ENCODE measurements at places on chromosomes 4 and X.

- no peak for DNase-seq
These were observed 1477.7 kb upstream of the IGFBP7 start for GRCh38 chr4:58587856-58588255.

DNA sequence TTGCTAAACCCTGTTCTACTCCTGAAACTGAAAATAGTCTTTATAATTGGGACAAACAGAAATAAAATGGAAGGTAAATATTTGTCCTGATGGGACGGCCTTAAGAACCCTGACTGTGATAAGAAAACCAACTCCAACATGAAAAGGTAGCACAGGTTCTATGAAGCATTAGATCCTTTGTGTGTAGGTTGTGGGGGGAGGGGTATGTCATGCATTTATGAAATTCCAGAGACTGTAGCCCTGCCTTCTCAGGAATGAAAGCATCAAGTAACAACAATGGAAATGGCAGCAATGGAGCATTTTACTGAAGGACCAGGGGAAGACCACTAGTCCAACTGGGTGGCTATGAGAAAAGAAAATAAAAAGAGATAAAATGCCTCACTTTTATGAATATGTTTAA, 23.9 kb downstream of the CXXC4 start:
- no peak for DNase-seq

- no peak for DNase-seq
These were observed 15.7 kb downstream of the FAM184B start for GRCh38 chr4:17765514-17766286.

DNA sequence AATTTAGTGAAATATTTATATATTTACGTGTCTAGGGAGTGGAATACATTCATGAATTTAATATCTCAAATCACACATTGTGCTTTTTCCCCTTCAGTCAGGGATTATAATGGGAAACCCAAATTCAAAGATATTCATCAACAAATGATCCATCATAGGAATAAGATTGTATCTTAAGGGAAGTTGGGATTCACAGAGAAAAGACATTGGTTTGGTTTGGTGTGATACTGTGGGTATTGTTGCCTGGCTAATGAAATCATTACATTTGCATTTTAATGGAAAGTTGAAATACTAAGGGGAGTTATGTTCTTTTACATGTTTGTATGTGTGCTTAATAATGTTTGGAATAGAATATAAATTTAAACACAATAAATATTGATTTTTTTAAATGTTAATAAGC, 1.7 kb downstream of the TET2 start:
- DNase-seq = no peak

DNA sequence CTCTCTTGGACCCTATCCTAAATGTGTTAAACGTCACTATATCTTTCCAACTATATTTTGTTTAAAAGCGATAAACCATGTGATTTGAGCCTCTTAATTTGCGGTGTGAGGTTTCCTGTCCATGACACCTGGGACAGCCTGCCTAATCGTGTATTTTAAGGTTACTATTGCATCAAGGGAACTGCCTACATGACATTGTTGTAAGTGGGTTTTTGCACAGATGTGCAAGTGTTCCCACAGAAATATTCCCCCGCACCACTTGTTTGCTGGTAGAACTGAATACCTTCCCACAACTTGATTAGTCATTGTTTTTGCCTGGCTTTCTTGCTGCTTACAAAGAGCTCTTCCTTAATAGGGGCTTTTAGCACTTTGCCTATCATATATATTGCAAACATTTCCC, 5.1 kb upstream of the FAM184B start:
- no peak for DNase-seq

DNA sequence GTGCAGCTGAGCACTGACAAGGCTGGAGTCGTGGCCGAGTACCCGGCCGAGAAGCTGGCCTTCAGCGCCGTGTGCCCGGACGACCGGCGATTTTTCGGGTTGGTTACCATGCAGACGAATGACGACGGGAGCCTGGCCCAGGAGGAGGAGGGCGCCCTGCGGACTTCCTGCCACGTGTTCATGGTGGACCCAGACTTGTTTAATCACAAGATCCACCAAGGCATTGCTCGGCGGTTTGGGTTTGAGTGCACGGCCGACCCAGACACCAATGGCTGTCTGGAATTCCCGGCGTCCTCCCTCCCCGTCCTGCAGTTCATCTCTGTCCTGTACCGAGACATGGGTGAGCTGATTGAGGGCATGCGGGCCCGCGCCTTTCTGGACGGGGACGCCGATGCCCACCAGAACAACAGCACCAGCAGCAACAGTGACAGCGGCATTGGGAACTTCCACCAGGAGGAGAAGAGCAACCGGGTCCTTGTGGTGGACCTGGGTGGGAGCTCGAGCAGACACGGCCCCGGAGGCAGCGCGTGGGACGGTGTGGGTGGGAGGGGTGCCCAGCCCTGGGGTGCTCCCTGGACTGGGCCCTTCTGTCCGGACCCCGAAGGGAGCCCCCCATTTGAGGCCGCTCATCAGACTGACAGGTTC, 24.3 kb downstream of the RGS12 start:
- DNase-seq = no peak

DNA sequence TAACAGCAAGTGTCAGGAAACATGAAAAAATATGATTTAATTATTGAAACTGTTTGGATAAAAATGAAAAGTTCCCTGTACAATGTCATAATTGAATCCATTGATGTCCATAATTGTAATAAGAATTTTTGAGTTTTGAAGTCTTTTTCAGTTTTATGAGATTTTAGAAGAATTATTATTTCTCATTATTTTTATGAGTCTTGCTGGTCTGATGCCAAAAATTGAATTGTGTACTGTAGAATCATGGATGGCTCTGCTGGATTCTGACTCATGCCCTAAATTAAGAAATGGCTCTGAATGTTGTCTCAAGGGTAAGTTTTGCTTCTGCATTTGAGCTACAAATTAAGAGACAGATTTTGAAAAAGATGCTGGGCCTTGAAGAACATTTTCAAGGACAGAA, 132.8 kb upstream of the MAP9 start:
- DNase-seq = no peak

DNA sequence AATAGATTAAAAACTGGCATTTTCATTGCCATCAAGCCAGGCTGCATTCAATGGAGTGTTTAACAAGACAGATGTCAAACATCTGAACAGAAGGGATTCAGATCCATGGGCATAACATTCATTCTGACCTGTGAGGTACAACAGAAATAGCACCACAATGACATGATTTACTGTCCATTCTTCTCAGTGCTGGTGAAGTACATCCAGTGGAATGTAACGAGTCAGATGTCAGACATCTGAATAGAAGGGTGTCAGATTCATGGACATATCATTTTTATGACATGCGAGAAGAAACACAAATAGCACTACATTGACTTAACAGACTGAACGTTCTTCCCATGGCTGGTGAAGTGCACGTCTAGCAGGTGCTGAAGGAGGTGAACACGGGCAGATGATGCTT, 186.4 kb downstream of the PPP4R3C start:
- DNase-seq = no peak
